ENCODE measurements at places on chromosomes 11 and 22.

DNA sequence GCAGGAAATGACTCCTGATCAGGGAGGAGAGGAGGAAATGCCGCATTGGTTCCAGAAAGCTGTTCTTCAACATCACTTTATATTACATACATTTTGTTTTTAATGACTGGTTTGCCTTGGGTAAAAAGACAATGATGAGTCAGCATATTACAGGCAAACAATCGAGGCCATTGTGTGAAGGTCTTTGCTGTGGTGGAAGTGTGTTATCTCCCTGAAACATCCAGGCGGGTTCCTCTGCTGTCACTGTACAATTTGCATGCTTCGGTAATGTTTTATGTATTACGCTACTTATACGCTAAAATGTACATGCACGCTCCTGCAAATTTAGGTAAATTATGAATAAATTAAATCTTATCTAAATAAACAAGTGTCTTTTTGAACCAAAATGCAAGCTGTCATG, 161.1 kb downstream of the KIRREL3 start:
- no peak for DNase-seq

- no peak for DNase-seq
Measured at GRCh38 chr11:66743271-66743968, 14.4 kb upstream of the SPTBN2 start.

DNA sequence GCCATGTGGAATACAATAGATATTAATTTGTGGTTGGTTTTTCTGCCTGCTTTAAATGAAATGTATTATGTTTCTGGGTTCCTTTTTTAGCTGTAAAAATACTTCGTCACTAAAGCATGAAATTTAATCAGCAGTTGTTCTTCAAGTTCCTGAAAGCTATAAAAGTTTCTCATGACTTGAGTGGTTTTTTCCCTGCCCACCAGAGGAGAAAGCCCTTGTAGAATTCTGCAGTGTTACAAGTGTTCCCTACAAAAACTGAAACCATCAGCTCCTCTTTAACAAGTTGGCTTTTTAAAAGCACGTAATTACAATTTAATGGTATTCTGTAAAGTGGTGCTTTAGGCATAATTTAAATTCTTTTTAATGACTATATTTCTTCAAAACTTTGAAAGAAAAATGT, 56.2 kb downstream of the PANX1 start:
- no peak for DNase-seq

- DNase-seq = peak; percentile 66
Measured at GRCh38 chr11:75214411-75214821, 26.2 kb upstream of the TPBGL start.

DNA sequence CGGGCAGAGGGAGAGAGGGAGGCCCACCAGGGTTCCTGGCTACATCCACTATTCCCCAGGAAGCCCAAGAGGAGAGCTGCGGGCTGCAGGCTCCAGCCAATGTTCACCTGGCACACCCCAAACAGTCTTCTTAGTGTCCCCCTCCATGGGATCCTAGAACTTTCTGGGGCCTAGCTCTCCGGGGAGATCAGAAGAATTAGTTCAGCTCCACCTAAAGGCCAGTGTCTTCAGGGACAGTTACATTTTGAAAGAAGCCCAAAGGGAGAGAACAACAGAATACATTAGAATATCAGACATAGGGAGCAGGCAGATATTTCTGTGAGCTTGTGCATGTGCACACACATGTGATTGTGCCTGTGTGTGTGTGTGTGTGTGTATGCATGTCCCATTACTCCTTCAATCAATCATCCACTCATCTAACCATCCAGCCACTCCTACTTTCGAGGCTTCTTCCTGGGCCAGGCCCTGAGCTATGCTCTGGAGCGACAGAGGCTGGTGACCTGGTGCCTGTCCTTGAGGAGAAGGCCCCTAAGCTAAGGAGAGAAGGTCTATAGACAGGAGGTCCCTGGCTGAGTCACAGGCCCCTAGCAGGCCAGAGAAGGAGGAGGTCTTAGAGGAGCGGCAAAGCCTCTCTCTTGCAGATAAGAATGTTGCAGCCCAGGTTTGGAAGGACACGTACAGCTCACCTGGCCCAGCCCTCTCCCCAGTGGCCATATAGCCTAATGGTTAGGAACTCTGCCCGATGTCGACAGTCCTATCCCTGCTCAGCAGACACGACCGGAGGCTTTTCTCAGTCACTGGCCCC, 165.5 kb downstream of the DSCAML1 start:
- no peak for DNase-seq

DNA sequence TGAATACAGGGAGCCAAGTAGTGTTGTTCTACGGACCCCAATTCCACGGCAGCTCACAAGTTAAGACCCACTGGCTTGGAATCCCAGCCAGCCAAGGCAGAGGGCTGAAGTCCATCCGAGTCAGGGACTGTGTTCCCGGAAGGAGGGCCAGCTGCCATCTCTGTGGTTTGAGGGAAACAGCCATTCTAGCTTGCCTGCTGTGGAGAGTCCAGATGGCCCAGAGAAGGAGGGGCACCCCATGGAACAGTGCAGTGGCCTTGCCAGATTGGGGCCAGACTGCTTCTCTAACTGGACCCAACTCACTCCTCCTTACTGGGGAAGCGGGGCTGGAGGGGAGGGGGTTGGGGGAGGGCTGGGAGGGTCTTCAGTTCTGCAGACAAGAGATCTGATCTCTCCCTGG, 156.4 kb downstream of the FAM181B start:
- no peak for DNase-seq

GRCh38 chr11:61959678-61960077, 7.8 kb downstream of the FTH1 start:
- DNase-seq = peak; percentile 16

DNA sequence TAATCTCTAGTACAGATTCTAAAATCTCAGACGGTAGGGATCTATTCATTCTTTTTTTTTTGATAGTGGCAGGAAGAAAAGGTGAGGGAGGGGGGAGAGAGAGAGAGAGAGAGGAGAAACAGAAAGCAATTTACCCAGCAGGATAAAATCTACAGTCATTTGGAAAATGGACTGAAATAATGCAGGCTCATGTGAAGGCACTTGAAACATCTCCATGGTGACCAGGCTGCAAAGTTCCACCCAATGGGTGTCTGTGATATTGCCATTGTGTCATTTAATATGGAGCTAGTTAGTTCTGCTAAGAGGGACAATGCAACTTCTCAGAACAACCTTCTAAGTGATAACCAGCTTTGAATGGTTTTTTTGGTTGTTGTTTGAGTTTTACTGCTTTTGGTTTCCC, 165.2 kb upstream of the RAG2 start:
- no peak for DNase-seq

- no peak for DNase-seq
Measured at GRCh38 chr11:32396991-32397390, 38.3 kb downstream of the WT1 start.

GRCh38 chr22:46159777-46160176, 9.5 kb downstream of the PPARA start:
- no peak for DNase-seq

- no peak for DNase-seq
Measured at GRCh38 chr11:99960536-99960935, 726.6 kb upstream of the ARHGAP42 start.

DNA sequence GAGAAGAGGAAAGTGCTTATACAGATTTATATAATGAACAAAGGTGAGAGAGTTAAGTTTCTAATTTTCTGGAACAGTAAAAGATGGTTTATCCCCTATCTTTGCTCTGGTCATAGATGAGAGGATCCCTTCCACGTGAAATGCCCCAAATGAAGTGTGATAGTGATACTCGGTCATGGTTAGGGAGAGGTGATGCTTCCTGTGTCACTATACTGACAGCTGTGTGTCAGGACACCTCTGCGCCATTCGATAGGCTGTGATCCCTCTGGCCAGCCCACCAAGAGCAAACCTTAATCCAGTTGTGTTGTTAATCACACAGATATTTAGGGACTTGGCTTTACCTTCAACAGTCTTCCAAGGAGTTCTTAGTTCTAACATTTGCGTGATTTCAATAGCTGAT, 57.7 kb downstream of the NCAM1 start:
- DNase-seq = no peak

- DNase-seq = no peak
Measured at GRCh38 chr11:93832780-93833179, 17.6 kb downstream of the VSTM5 start.

GRCh38 chr11:110185121-110185591, 92.0 kb downstream of the ZC3H12C start:
- DNase-seq = no peak

DNA sequence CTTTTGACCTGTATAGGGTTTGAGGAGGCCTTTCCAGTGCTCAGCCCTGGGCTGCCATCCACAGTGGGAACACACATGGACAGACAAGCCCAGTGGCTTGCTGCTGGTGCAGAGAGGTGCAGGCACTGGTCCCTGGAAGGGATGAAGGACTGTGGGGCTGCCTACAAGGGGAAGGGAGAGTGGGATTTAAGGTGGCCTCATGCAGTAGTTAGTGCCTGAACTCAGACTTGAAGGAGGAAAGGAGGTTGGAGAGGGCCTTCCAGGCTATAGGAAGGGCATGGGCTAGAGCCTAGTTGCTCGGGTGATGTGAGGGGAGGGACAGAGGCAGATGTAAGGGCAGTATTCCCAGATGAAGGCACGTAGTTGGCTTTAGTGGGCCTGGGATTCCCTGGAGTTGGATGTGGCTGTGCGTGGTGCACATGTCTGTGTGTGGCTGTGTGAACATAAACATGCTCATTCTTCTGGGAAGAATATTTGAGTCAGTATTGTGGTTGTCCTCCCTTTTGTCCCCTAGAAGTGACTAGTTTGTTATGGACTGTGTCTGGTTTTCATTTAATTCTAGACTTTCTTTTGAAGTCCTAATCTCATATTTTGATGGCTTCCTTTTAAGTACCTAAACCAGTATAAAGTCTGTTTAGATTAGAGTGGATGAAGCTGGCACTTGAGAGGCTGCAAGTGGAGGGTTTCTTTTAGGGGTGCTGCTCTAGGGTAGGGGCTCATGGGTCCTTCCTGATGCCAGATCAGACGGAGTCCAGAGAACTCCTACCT, 18.4 kb downstream of the YDJC start:
- DNase-seq = no peak
